ENCODE measurements at places on chromosomes 1 and 21. TPM values are rescaled to one million over a fixed set of nuclear protein-coding genes. Genes with fewer than 3 reads are reported as not detected.

VASH2 gene
- 0.48 TPM for total RNA-seq

GBP7 gene
- not detected for total RNA-seq

S100A14 gene
- total RNA-seq = 543 TPM

PLA2G4A gene
- total RNA-seq = 3.1 TPM

ASPM gene
- 9.1 TPM for total RNA-seq

CFHR5 gene
- not detected for total RNA-seq

AGO1 gene
- 24.2 TPM for total RNA-seq

SLC1A7 gene
- total RNA-seq = 0.50 TPM

TRNP1 gene
- total RNA-seq = 2.5 TPM

TCHH gene
- total RNA-seq = not detected

VSIG8 gene
- not detected for total RNA-seq

RGL1 gene
- total RNA-seq = 9.5 TPM

OR10Z1 gene
- total RNA-seq = not detected

TUFT1 gene
- 40.6 TPM for total RNA-seq

RAB3B gene
- total RNA-seq = 3.6 TPM

ADGRL4 gene
- 1.4 TPM for total RNA-seq

DAB1 gene
- total RNA-seq = not detected

LRRC39 gene
- 0.37 TPM for total RNA-seq

COPA gene
- total RNA-seq = 154 TPM

ERICH3 gene
- 0.16 TPM for total RNA-seq
